MV-4-11 (cell line): ENCODE measurements at places on chromosomes 16 and 17.

GRCh38 chr17:36133602-36134236 is 30.1 kb downstream of the CCL4 start:
- DNase-seq, result no peak

DNA sequence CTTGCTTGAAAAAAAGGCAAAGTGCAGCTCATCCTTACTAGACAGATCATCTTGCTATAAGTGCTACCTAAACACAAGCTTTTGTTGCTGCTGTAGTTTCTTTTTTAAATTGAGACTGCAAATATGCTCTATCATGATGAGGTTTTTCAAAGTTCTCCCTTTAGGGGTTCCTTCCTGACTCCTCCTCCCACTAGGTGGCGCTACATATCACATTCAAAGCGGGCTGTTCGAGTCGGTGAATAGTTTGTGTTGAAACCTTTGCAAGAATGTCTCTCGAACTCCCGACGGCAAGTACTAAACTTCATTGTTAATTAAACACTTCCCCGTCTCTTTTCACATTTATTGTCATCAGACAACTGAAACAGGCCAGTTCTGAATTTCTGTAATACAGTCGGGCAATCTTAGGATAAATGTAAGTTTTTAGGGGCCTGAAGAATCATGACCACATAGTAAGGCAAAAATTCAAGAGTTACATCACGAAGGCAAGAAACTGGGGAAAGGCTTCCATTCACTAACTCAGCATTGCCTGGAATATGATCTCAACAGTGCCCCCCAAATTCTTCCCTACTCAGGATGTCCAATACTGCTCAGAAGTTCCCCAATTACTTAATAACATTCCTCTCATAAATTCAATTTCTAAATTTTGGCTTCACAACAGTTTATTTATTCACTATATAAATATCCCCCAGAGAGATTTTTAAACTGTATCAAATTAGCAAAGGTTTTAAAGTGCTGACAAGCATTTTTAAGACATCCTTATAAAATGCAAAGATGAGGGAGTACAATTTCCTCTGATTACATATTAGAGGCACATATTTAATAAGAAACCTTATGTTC is 6.7 kb downstream of the HS3ST3A1 start:
- DNase-seq, result peak; percentile 64

DNA sequence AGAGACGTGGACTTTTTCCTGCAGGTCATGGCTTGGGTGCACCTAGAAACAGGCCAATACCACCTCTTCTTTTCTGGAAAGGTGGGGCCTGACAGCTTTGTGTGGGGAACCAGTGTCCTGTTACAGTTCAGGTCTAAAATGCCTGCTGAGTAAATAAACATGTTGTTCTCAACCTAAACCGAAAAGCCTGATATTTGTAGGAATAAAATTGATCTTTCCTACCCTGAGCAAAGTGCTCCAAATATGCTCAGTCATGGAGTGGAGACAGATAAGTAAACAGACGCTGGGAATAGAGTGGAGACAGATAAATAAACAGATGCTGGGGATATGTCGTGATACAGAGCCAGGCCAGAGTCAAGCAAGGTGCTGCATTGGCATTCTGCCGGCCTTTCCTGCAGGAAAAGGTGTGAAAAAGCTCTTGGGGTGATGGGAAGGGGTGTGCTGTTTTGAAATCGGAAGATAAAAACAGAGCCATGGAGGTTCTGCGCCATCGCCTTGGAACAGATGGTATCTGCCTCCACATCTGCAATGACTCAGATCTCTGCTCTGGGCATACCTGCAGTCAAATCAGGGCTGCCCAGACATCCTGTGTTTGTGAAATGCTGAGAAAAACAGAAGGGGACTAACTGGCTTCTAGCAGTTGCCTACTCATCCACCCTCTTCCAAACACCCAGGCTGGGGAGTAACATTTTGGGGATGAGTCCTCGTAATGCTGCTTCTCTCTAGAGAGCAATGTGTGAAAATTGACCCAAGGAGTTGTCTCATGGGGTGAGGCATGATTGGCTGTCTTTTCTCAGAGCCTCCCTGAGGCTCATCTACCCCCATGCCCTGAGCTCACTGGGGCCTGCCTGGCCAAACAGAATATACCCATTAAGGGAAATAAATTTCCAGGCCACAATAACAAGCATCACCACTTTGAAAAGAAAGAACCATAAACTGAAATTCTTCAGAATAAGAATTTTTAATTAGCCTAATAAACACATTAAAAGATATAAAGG is 16.8 kb upstream of the TRPV2 start:
- no peak for DNase-seq

- peak; percentile 23 for DNase-seq
These were observed 75.0 kb downstream of the TMEM132E start for GRCh38 chr17:34654276-34654880.

GRCh38 chr17:63365366-63366240 is 80.5 kb downstream of the CYB561 start:
- DNase-seq, result no peak

DNA sequence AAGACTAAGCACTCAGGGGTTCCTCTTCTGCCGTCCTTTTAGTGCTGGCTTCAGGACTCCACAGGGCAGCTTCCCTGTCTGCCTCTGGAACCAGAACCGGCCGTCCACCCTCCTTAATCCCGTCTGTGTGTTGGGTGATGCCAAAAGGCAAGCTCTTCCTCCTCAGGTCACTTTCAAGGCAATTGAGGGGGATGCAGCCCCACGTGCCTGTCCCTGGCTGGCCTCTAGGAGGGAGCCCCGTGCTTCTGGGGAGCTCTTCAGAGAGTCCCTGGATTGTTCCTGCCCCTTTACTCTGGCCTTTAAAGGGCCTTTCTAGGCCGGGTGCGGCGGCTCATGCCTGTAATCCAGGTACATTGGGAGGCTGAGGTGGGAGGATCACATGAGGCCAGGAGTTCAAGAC is 77.1 kb downstream of the CRISPLD2 start:
- DNase-seq, result no peak

GRCh38 chr16:66621973-66622372 is 17.5 kb downstream of the CMTM3 start:
- DNase-seq, result no peak

GRCh38 chr17:11121341-11121985 is 119.5 kb upstream of the SHISA6 start:
- DNase-seq, result no peak

DNA sequence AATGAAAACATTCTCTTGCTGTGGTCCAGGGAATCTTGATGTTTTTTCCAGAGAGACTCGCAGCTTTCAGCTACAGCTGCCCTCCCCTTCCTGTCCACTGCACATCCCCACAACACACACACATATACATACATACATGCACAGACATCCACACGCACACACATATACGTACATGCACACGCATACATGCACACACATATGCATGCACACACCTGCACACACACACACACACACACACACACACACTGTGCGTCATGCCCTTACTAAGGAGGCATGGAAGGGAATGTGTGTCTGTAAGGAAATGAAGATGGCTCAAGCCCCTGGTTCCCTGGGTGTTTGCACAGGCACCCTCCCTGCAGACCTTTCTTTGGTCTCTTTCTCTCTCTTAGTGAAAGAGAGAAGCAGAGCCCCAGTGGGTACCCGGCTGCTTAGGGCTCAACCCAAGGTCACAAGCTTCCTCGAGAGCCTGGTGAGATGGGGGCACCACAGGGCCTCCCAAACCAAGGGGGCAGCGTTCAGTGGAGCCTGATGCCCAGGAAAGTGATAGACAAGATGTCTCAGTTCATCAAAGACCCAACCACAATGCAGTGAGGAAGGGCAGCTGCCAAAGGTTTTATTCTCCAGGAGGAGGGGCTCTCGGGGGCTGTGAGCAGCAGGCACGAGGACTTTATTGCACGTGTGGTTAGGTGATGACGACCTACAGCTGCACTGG is 33.3 kb downstream of the TNFRSF13B start:
- DNase-seq, result no peak

GRCh38 chr16:58020628-58021521 is 4.7 kb upstream of the MMP15 start:
- DNase-seq, result peak; percentile 45

DNA sequence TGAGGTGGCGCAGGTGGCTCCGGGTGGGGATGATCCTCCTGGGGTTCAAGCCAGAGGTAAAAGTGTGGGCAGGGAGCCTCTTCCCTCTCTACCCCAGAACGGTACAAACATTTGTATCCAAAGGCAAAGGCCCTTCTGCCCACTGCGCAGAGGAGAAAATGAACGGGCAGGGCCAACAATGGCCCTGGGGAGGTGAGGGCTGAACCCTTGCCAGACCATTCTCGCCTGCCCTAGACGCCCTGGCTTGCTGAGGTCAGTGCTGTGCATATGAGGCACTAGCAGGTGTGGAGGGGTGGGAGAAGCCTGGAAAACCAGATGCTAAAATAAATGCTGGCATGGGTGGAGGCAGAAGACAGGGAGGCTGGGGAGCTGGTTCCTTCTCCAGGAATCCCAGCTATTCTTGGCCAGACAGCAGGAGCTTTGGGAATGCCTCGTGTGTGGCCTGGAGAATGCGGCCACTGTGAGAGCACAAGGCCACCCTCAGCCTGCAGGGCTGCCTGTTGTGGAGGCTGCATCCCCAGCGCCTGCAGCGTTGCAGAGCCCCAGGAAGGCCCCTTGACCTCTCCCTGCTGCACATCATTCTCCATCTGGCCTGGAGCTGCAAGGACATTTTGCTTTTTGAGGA is 4.5 kb downstream of the C17orf50 start:
- DNase-seq, result no peak

- peak; percentile 21 for DNase-seq
These were observed 352.6 kb downstream of the SEC14L1 start for GRCh38 chr17:77493238-77493820.

- DNase-seq, result no peak
These were observed 27.5 kb downstream of the ITGAE start for GRCh38 chr17:3773511-3773910.

DNA sequence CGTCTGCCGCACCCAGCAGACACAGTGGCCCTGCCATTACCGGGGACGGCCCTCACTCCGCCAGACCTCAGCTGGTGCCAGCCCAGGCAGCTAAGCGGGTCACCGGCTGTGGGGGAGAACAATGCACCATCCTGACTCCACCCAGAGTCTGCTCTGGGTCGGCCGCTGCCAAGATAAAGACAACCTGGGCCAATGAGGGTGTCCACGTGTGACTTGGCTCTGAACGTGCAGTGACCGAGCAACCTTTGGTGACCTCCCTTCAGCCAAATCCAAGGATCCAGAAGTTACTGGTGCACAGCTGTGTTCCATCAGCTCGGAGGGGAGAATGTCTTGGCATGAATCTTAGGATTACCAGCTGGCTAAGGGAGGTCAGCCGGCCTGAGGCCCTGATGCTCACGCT is 155.9 kb downstream of the NTN1 start:
- DNase-seq, result no peak

DNA sequence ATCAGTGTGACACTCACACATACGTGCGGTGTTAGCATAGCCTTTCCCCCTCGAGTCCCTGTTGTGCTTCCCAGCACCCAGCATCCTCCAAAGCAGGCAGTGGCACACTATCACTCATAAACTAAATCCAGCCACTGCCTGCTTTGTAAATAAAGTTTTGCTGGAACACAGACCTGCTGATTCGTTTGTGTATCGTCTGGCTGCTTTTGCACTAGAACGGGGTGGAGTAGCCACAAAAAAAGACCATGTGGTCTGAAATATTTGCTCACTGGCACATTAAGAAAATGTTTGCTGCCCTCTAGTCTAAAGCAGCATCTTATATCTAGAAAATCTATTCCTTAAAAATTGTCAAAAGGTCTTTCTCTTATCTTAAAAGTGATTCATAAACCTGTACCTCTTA is 341.2 kb upstream of the ZFHX3 start:
- no peak for DNase-seq

- DNase-seq, result no peak
These were observed 6.7 kb downstream of the RPUSD1 start for GRCh38 chr16:781346-782010.

DNA sequence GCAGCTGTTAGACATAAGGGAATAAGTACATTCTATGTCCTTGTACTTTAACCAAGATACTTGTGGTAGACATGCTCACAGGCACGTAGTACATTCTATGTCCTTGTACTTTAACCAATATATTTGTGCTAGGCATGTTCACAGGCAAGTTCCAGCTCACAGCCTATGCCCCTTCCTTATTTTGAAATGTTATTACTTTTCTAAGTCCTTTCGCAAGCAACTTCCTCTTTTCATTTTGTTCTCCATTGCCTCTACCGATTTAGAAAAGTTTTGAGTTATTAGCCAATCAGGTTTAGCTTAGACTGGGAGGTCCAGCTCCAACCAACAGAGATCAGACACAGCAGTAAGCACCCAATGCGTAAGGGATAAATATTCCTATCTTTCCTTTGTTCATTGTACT is 60.1 kb upstream of the NUDT7 start:
- peak; percentile 96 for DNase-seq

- peak; percentile 93 for DNase-seq
These were observed 23.9 kb upstream of the MEAK7 start for GRCh38 chr16:84528322-84528721.

GRCh38 chr17:69779378-69780214 is 295.4 kb upstream of the KCNJ16 start:
- no peak for DNase-seq

GRCh38 chr17:39614545-39615157 is 6.9 kb upstream of the NEUROD2 start:
- DNase-seq, result no peak

GRCh38 chr17:80780381-80781198 is 211.1 kb upstream of the CHMP6 start:
- DNase-seq, result no peak

DNA sequence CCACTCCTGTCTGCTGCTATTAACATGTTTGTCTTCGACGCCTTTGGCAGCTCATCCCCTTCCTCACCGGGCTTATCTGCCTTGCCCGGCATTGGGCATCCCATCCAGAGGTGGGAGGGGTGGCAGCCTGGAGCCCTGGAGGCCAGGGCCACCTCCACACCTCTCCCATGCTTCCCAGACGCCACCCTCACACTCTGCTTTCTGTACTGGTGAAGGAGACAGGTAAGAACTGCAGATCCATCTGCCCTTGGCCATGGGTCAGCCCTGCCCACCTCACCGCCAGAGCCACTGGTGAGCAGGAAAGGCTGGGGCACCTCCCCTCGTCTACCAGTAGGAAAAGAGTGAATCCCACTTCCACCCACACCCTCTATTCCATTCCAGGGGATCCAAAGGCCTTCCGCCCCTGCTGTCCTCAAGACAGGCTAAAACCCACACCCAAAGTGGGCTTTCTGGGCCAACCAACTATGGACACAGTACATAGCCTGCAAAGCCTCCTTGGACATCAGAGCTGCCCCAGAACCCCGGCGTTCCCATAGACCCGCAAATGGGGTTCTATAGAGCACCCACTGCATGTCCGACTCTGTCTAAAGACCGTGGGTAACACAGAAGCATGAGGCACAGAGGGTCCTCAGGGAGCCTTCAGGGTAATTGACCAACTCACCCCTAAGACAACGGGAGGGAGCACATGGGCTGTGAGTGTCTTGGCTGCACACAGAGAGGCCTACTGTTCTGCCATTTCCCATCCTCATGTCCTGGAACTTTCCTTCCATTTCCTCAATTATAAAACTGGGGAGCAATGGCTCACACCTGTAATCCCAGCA is 23.4 kb upstream of the RBFOX3 start:
- no peak for DNase-seq
